ENCODE measurements at places on chromosomes 11 and 22. TPM values are rescaled to one million over a fixed set of nuclear protein-coding genes. Genes with fewer than 3 reads are reported as not detected.

Gene PRR5
- total RNA-seq: 21.3 TPM

Gene CST6
- 765 TPM for total RNA-seq

Gene CLTCL1
- total RNA-seq: 12.5 TPM

Gene INS
- not detected for total RNA-seq

Gene BCR
- total RNA-seq: 87.8 TPM

Gene PGA5
- not detected for total RNA-seq

Gene GSTT2B
- total RNA-seq: 9.5 TPM

Gene OSM
- total RNA-seq: not detected

Gene TYR
- total RNA-seq: 22.2 TPM

Gene MYRF
- 2.8 TPM for total RNA-seq

Gene KCNJ4
- total RNA-seq: 0.32 TPM

Gene RAG1
- 0.36 TPM for total RNA-seq

Gene SEZ6L
- 1.5 TPM for total RNA-seq

Gene LRRC32
- total RNA-seq: 14.9 TPM

Gene SNAP29
- 19.1 TPM for total RNA-seq

DNA sequence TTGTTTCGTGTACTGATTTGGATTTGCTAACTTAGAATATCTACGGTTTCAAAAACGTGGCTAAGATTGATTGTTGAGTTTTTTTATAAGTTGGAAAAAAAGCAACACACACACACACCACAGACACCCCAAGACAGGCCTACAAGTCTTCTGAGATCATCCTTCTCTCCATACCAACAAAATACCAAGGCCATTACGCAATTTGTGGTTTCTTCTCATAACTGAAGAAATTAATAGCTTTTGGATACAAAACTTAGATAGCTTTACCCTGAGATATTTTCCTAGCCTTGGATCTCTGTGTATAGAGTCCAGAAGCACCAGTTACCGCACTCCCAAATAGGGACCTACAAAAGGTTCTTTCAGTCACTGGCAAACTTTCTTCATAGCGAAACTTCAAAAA is 113.6 kb downstream of the SIK3 start:
- DNase-seq: no peak

DNA sequence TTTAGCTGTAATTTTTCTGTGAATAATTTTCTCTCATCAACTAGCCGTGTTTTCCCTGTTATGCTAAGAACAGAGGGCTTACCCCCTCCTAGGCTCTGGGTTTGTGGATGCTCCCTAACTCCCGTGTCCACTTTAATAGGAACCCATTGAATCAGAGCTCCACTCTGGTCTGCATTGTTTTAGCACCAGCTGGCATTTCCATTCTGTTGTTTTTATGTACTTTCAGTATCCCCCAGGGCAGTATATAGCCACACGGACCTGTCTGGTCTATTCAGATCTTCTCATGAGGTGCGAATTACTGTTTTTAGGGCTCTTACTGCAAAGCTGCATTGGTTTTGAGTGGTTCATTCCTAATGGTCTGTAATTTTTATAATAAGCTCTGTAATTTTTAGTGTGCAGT is 16.0 kb downstream of the POLD3 start:
- no peak for DNase-seq

- DNase-seq: no peak
These were observed 71.4 kb upstream of the BMAL1 start for GRCh38 chr11:13206086-13206640.

- DNase-seq: no peak
These were observed 143.2 kb upstream of the TEAD1 start for GRCh38 chr11:12531020-12531419.

GRCh38 chr11:84581083-84581482 is 1046.1 kb downstream of the DLG2 start:
- no peak for DNase-seq

DNA sequence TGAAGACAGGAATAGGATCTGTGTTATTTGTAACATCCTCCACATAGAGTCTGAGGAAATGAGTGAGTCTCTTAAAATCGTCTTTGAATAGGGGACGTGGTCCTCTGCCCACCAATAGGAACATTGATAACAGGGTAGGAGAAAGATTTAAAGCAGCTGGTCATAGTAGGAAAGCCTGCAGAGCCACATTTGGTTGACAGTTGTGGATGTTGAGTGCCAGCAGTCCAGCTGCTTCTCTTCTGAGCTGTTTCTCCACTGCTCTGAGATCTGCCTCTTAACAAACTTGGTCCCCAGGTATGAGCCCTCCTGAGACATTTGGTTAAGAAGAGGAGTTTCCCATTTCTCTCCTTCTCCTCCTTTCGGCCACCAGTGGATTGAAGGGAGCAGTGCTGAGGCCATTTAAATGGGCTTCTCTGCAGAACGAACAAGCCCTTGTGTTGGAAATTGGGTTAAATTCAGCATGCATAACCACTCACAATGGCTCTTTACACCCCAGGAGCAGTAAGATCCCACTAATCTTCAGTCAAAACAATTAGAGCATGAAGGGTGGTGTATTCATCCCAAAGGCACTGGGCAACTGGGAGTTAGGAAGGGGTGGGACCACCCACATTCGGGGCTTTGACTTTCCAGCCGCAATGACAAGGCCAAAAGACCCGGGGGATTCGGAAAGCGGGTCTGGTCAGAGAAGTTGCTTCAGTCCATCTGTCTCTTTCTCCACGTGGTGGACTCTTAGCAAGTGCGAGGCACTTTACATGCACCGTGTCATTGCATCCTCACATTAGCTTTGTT is 32.3 kb downstream of the MIAT start:
- no peak for DNase-seq

- DNase-seq: no peak
These were observed 73.4 kb downstream of the WNT7B start for GRCh38 chr22:45903355-45904135.

DNA sequence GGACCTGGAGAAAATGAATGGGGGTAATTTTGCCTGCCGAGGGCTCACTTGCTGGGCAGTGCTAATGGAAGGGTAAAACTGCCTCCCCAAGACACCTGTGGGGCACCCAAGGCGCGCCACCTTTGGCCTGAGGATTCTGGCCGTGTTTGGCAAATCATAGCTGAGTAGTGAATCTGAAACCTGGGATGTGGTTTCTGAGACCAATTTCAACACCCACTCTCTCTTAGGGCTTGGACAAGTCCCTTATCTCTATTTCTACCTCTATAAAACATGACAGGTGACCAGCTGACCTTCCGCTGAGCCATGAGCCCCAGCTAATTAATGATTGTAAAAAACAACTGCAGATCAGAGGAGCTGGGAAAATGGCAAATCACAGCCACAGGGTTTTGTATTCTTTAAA is 1.5 kb upstream of the PACSIN3 start:
- no peak for DNase-seq

DNA sequence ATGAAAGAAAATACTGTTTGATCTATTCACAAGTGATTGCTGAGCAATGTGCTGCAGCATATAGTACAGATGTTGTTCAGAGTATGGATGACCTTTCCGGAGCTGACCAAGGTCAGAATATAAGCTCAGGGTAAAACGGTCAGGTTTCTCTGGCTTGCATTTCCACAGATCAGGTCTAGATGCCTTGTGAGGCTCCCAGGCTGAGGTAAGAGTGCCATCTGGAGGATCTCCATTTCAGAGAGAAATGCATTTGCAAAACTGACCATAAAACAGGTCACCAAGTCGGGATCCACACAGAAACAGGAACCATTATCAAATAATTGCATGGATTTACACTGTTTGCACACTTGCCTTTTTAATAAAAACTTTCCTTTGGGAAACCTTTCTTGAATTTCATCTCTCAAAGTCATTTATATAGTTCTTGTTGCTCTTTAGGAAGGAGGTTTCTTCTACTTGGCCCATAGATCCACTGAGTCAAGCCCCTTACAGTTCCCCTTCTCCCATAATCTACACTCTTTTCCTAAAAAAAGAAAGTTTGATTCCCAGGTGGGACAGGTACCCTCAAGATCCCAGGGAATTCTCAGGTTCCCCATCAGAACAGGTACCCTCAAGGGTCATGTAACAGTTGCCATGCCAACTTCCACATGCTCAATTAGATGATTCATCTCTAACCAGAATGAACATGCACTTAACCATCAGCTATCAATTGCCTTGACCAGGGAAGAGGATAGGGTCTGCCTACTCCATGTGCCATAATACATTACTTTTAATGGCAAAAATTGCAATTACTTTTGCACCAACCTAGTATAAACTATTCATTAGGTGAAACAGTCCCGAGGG is 25.0 kb upstream of the TMPRSS5 start:
- DNase-seq: no peak

GRCh38 chr11:2393941-2394817 is 6.4 kb upstream of the TSSC4 start:
- no peak for DNase-seq

DNA sequence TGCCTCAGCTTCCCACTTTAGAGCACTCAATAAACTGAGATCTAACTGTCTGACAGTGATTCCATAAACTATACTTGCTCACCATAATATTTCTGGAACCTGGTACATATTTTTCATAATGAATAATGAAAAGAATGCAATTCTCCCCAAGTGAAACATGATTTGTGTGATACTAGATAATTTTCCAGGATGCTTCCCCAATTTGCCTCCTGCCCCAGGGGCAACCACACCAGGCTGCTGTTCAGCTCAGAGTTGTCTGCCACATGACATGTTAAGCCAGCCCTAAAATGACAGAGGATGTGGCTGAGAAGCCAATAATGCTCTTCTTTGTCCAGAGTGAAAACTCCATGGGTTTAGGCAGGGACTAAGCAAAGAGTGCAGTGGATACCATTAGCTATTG is 62.9 kb upstream of the SEZ6L start:
- no peak for DNase-seq

DNA sequence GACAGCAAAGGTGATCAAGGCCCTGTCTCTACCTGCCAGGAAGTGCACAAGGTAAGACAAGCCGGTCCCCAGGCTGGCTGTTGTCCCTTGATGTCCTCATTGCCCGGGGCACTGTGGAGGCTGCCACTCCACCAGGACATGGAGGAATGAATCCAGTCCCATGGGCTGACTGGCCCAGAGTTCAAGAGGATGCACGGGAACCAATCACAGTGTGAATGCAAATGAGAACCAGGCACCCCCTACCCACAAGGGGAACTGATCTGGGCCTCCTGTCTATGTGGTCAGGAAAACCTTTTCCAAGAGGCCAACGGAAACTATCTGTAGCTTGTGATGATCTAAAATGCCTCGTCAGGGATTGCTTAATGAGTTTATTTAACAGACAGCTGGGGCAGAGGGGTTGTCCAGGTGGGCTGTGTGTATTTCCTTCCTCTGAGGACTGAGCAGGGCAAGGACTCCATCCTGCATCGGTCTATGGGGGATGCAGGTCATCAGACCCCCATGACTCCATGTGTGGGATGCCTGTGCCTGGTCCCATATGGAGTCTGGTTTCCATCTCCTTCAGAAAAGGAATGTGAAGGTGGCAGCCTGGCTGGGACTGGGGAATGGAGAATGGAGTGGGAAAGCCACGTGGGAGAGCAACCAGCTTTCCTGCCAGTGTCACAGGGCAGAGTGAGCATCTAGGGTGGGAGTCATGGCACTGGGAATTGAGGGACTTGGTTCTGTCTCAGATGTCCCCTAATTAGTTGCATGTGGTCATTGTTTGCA is 60.5 kb downstream of the CD82 start:
- peak; percentile 60 for DNase-seq

GRCh38 chr11:117424781-117425180 is 97.1 kb downstream of the CEP164 start:
- no peak for DNase-seq

DNA sequence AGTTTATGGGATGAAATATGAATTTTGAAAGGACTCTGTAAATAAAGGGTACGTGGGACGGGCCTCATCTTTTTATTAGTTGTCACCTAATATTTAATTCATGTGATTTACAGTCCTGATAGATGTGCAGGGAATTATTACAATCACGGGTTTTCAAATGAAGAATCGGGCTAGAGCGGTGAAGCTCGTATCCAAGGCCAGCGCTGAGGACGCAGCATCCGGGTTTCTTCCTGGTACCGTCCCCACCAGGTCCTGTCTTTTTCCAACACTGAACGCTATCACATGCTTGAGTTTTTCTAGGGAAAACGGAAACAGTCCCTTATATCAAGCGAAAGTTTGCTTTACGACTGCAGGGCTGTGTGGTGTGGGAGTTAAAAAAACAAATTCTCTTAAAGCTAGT is 787 bp downstream of the SMDT1 start:
- no peak for DNase-seq

DNA sequence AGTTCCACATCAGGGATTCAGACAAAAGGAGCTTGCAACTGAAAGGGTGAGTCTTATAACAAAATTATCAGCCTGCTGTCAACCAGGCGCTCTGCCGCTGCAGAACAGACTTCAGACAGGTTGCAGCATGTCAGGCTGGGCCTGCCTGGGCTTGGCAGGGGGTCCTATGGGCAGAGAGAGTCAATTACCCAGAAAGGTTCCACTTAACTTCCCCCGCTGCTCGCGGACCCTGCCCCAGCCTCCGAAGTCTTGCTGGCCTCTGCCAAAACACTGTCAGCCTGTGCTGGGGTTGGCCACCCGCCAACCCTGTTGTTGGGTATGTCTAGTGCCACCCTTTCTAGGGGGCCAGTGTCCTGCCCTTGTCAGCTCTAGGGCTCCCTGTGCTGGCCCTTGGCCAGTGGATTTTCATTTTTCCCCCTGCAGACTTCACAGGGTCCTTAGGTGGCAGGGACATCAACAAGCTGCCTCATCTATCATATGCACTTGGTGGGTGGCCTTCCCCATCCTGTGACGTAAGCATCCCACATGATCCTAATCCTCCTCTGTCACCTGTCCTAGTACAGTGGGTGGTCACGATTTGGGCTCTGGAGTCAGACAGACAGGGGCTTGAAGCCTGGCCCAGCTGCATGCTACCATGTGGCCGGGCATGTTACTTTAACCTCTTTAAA is 166.5 kb upstream of the CADM1 start:
- no peak for DNase-seq

- no peak for DNase-seq
These were observed 84.0 kb downstream of the RPS6KA4 start for GRCh38 chr11:64443001-64443400.

DNA sequence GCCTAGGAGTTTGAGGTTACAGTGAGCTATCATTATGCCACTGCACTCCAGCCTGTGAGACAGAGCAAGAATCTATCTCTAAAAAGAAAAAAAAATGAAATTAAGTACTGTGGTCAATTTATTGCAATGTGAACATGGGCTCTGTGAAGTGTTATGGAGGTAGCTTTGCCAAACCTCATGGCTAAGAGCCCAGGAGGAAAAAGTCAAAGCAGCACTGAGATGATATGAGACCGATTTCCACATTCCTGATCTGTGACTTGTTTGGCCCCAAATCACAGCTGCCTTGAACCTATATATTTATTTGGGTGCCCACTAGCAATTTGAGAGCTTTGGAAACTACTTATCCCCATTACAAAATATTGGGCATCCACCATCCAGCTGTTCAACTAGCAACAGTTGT is 29.8 kb upstream of the TMEM135 start:
- DNase-seq: no peak

GRCh38 chr22:24990344-24990905 is 37.9 kb downstream of the KIAA1671 start:
- DNase-seq: peak; percentile 73

DNA sequence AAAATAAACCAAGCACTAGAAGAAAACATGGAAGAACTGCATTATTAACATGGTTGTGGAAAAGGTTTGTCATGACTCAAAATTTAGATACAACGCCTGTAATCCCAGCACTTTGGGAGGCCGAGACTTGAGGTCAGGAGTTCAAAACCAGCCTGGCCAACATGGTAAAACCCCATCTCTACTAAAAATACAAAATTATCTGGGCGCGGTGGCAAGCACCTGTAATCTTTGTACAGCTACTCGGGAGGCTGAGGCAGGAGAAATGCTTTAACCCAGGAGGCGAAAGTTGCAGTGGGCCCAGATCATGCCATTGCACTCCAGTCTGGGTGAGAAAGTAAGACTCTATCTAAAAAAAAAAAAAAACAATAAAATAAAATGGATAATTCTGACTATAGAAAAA is 23.7 kb downstream of the GNB1L start:
- DNase-seq: no peak

Data from suprapubic skin (tissue), 4 donors.